Activated T-helper 2 cell treated with anti-CD3 and anti-CD28 coated beads, Interferon-gamma antibody, Interleukin-2, Interleukin-4, amounts not matched to agents 10 μg/mL and 5 μg/mL and 100 μg/mL, durations not matched to agents 14 hours and 24 hours and 36 hours (primary cell): ENCODE measurements at places on chromosomes 16 and 17. TPM values are rescaled to one million over a fixed set of nuclear protein-coding genes. Genes with fewer than 3 reads are reported as not detected.

Gene DDX52
- total RNA-seq = 43.4 and 46.9 TPM in 2 replicates

Gene EDC4
- total RNA-seq = 102 and 105 TPM in 2 replicates

Gene EPX
- not detected in 2 replicates for total RNA-seq

GRCh38 chr17:82092995-82093751, 4.9 kb downstream of the FASN start:
- peaks cover 4% of the 10 kb centered on the region for H3K4me1 ChIP-seq
- no peak for DNase-seq
- H3K27me3 ChIP-seq = no peaks in the 10 kb centered on the region
- H3K4me3 ChIP-seq = no peak overlapping the region
- H3K36me3 ChIP-seq = peaks cover 36% of the 10 kb centered on the region
- H3K27ac ChIP-seq = peak overlapping the region; percentile 49

DNA sequence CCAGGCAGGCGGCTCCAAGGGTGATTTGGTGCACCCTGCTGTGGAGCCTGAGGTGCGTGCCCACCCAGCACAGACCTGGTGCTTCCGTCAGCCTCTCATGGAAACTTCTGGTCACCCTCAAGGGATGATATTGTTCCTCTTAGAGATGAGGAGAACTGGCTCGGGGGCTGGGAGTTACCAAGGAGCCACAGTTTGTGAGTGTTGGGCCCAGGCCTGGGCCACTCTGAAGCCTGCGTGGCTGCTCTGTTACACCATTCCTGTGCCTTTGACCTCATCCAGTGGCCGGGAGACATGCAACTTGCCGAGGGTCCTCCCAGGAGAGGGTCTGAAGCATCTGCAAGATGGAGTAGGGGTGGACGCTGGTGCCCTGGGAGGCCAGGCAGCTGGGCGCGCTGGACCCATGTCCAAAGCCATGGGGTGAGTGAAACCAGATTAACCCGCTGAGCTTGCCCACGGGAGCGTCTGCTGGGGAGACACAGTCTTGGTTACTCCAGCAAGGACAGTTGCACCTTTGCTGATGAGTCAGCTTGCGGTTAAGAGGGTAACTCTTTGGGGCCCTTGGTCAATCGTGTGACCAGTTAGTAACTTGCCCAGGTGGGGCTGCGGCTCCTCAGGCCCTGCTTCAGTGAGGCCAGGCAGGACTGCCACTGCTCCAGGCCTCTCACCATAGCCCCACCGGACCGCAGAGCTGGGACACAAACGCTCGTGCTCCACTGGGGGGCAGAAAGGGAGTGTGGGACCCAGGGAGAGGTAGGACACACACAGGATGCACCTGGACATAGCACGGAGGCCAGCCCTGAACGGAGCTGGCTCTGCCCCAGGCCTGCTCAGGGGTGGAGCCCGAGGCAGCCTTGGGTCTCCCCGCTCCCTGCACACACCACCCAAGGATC, 7.5 kb downstream of the C16orf90 start:
- no peaks in the 10 kb centered on the region for H3K4me1 ChIP-seq
- no peak overlapping the region for H3K27ac ChIP-seq
- H3K27me3 ChIP-seq = no peaks in the 10 kb centered on the region
- peaks cover 20% of the 10 kb centered on the region for H3K36me3 ChIP-seq
- no peak for DNase-seq
- H3K4me3 ChIP-seq = no peak overlapping the region

- no peaks in the 10 kb centered on the region for H3K27me3 ChIP-seq
- DNase-seq = no peak
- H3K36me3 ChIP-seq = peaks cover 64% of the 10 kb centered on the region
- no peak overlapping the region for H3K27ac ChIP-seq
These were observed 68.3 kb downstream of the SNX11 start for GRCh38 chr17:48175692-48176470.

DNA sequence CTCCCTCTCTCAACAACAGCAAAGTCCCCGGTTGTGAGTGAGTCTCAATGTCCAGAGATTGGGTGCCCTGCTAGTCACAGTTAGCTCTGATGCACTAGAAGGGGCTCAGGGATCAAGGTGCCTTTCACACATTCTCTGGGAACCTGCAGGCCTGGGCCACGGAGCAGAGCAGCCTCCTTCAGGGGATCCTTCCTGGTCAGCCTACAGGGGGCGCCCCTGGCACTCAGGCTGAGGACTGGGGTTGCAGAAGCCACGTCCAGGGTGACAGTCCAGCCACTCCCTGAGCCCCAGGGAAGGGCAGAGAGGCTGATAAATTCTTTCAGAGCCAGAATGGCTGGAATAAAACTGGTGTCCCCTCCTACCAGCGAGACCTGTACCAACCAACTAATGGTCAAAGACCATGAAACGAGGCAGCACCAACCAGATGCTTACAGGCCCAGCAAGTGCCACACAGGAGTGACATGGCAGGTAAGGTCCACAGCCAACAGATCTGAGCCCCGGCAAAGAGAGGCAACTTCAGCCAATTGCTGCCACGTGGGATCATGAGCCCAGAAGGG, 43.5 kb downstream of the ST3GAL2 start:
- H3K4me3 ChIP-seq = no peak overlapping the region
- peak; percentile 50 for DNase-seq
- no peaks in the 10 kb centered on the region for H3K4me1 ChIP-seq
- H3K27me3 ChIP-seq = no peaks in the 10 kb centered on the region
- peaks cover 13% of the 10 kb centered on the region for H3K36me3 ChIP-seq

GRCh38 chr16:82079892-82080291, 44.8 kb downstream of the HSD17B2 start:
- H3K27me3 ChIP-seq = peaks cover 28% of the 10 kb centered on the region
- H3K36me3 ChIP-seq = no peaks in the 10 kb centered on the region
- no peak for DNase-seq

- no peaks in the 10 kb centered on the region for H3K36me3 ChIP-seq
- no peak overlapping the region for H3K4me3 ChIP-seq
- H3K27ac ChIP-seq = no peak overlapping the region
- peaks cover 17% of the 10 kb centered on the region for H3K27me3 ChIP-seq
- DNase-seq = no peak
These were observed 10.8 kb downstream of the TBC1D26 start for GRCh38 chr17:15742921-15743320.

DNA sequence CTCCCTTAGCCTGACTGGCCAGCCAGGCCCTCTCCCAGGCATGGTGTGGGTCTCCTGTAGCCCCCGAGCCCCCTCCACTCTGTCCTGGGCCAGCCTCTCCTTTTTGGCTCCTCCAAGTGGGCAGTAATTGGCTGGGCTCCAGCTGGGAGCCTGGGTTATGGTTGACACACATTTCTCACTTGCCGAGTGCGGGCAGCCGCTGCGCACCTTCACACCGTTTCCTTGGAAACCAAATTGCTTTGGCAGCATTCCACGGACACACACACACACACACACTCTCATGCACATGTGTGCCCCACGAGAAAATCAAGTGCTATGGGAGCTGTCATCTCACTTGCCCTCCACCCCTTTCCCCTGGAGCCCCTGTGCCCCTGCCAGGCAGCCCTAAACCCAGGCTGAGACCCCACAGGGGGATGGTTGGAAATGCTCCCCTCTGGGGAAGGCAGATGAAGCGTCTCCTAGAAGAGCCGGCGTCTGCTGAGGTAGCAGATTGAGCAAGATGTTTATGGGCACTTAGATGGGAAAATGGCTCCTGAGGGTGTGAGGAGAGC, 402.7 kb upstream of the TNRC6C start:
- H3K27ac ChIP-seq = no peak overlapping the region
- no peak for DNase-seq
- no peak overlapping the region for H3K4me3 ChIP-seq
- H3K36me3 ChIP-seq = no peaks in the 10 kb centered on the region
- no peaks in the 10 kb centered on the region for H3K4me1 ChIP-seq
- peaks cover 26% of the 10 kb centered on the region for H3K27me3 ChIP-seq

DNA sequence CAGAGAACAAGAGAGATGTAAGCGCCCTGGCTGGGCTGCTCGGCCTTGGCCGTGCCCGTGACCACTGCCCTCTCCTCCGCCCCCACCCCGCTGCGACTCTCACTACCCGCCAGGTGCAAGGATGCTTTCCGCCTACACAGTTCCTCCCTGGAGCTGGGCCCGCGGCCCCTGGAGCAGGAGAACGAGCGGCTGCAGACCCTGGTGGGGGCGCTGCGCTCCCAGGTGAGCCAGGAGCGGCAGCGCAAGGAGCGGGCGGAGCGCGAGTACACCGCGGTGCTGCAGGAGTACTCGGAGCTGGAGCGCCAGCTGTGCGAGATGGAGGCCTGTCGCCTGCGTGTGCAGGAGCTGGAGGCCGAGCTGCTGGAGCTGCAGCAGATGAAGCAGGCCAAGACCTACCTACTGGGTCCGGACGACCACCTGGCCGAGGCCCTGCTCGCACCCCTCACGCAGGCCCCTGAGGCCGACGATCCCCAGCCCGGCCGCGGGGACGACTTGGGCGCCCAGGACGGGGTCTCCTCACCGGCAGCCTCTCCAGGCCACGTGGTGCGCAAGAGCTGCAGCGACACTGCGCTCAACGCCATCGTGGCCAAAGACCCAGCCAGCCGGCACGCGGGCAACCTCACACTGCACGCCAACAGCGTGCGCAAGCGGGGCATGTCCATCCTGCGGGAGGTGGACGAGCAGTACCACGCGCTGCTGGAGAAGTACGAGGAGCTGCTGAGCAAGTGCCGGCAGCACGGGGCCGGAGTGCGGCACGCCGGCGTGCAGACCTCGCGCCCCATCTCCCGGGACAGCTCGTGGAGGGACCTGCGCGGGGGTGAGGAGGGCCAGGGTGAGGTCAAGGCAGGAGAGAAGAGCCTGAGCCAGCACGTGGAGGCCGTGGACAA, 9.2 kb upstream of the MRPL58 start:
- no peak overlapping the region for H3K27ac ChIP-seq
- no peak overlapping the region for H3K4me3 ChIP-seq
- H3K27me3 ChIP-seq = no peaks in the 10 kb centered on the region
- no peaks in the 10 kb centered on the region for H3K36me3 ChIP-seq
- DNase-seq = no peak

- no peak for DNase-seq
- H3K4me3 ChIP-seq = no peak overlapping the region
- no peaks in the 10 kb centered on the region for H3K36me3 ChIP-seq
- H3K27me3 ChIP-seq = peaks cover 52% of the 10 kb centered on the region
These were observed 76.9 kb downstream of the RPA1 start for GRCh38 chr17:1906662-1907101.

DNA sequence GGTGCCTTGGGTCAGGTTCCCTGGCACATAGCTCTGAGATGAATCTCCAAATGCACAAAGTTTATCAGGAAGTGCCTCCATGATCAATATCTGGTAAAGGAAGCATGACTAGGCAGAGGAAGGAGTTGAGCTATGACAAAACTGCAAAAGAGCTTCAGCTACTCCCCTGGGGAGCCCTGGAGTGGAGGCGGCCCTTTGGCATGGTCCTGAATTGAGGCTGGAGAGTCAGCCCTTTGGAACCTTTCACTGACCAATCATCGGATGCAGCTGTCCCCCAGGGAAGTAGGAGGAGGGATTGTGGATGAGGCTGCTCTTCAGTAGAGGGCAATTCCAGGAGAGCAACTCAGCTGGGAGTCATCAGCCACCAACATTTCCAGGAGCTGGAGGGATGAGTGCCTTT, 46.1 kb upstream of the NLRP1 start:
- peaks cover 12% of the 10 kb centered on the region for H3K27me3 ChIP-seq
- H3K27ac ChIP-seq = no peak overlapping the region
- no peak overlapping the region for H3K4me3 ChIP-seq
- H3K36me3 ChIP-seq = no peaks in the 10 kb centered on the region
- DNase-seq = no peak

DNA sequence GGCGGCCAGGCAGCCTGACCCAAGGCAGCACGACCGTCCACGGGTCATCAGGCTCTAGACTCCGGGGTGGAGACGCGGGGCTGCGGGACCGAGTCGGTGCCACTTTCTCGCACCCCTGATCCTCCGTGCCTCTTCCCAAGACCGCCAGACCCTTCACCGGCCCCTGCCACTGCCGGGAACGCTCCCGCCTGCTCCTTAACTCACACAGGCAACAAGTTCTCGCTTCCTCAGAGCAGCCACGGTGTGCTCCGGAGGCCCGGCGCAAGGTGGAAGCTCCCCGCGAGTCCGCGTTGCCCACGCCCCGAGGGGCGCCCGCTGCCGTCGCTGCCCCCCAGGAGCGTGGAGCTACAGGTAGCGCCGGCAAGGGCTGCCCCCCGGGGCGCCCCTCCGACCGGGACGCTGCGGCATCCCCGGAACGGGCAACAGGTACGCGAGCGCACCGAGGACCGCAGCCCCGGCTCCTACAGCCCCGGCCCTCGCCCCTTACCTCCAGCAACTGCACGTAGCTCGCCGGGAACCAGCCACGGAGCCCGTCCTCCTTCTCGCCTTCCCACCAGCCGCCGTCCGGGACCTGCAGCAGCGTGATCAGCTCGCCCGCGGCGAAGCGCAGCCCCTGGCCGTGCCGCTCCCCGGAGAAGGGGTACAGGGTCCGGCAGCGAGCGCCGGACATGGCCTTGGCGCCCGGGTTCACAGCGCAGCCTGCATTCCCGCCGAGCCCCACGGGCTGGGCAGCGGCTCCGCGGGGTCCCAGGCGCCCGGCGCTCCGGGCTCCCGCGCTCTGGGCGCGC, 491 bp downstream of the GAS7 start:
- H3K4me3 ChIP-seq = no peak overlapping the region
- peaks cover 23% of the 10 kb centered on the region for H3K27me3 ChIP-seq
- peaks cover 4% of the 10 kb centered on the region for H3K4me1 ChIP-seq
- no peak for DNase-seq
- no peak overlapping the region for H3K27ac ChIP-seq

GRCh38 chr16:69055008-69055407, 50.4 kb upstream of the HAS3 start:
- no peaks in the 10 kb centered on the region for H3K36me3 ChIP-seq
- H3K27ac ChIP-seq = no peak overlapping the region
- H3K4me1 ChIP-seq = peaks cover 4% of the 10 kb centered on the region
- no peaks in the 10 kb centered on the region for H3K27me3 ChIP-seq
- no peak for DNase-seq

GRCh38 chr17:78774453-78774852, 7.6 kb downstream of the CYTH1 start:
- DNase-seq = no peak
- peak overlapping the region; percentile 85 for H3K4me3 ChIP-seq
- peak overlapping the region; percentile 98 for H3K27ac ChIP-seq
- H3K27me3 ChIP-seq = no peaks in the 10 kb centered on the region

DNA sequence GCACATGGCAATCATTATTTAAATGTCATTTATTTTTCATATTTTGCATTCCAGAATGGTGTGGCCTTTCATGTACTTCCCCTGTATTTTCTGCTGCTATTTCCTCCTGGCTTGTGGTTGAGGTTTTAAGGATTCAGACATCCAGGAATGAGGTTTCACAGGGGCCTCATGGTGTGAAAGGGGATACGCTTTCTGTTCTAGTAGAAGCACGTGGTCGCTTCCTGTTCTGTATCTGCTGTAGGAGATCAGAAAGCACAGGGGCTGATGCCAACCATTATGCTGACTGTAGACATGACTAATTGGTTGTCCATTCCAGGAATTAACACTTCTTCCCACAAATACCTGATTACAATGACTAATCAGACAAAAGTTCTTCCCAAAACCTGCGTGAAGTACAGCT, 405.9 kb downstream of the SHISA9 start:
- DNase-seq = no peak
- H3K4me3 ChIP-seq = no peak overlapping the region
- H3K4me1 ChIP-seq = no peaks in the 10 kb centered on the region
- no peaks in the 10 kb centered on the region for H3K27me3 ChIP-seq
